ENCODE measurements at places on chromosomes 6 and 20.

- no peak for DNase-seq
Observed at GRCh38 chr20:12893019-12893418, 115.8 kb upstream of the SPTLC3 start.

DNA sequence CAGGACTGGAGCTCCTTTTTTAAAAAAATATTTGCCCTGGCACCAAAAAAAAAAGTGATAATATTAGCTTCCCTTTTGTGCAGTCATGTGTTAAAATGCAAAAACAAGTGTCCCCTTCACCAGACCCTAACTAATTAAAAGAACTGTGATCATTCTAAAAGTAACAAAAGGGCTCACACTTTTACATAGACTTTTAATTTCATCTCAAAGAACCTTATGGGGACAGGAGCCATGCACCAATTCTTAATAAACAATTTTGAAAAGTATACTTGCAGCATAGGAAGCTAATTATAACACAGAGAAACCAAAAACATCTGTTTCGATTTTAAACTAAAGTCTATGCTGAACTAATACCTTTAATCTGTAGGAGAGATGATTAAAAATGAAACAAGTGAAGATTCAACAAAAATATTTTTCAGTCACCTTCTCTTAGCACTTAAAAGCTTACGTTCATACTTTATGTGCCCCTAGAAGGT is 17.3 kb downstream of the STX7 start:
- DNase-seq: no peak

GRCh38 chr6:30000156-30000791 is 57.9 kb downstream of the HLA-A start:
- DNase-seq: no peak

- DNase-seq: no peak
Observed at GRCh38 chr6:47473791-47474346, 3.7 kb upstream of the CD2AP start.

DNA sequence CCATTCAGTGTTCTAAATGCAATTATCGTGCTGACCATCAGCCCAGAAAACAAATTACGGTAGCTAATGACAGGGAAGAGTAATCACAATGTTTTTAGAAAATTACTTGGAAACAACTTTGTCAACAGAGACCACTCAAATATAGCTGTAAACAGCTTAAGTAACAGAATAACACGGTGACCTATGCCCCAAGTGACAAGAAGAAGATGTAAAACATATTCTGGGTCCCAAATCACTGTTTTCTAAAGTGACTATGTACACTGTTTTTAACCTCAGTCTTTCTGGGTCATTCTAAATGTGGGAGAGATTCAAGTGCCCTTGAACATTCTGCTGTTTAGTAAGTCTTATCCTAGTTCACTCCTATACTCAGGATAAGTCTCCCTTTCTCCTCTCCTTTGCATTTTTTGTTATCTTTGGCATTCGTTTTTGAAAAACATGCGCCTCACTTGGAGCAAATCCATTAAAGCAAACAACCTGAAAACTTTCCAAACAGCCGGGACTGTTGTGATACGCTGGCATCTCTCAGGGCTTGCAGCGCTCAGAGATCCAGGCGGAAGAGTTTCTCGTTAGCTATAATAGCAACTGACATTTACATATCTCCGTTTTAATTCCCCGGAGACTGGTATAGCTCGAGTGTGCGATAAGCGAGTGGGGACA is 114.5 kb upstream of the SOX4 start:
- DNase-seq: peak; percentile 6

DNA sequence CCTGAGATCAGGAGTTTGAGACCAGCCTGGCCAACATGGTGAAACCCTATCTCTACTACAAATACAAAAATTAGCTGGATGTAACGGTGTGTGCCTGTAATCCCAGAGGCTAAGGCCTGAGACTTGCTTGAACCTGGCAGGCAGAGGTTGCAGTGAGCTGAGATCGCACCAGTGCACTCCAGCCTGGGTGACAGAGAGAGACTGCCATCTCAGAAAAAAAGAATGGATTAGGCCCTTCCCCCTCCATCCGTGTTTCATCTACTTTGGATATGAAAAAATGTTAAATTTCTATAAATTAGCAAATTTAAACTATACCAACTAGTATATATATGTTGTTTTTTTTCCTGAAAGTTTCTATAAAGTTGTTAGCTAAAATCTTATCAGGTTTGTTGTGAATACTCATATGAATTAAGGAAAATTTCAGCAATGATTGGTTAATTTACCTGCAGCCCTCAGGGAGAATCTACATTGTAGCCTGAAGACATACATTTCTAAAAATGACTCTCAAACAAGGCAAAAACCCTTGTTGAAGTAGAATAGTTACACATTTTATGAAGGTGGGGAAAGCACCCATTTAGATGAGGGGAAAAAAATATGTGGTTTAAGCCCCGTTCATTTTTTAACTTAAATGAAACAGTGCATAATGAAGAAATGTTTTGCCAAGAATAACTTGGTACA is 120.9 kb downstream of the TIAM2 start:
- no peak for DNase-seq

- DNase-seq: no peak
Observed at GRCh38 chr20:39110819-39111136, 148.6 kb downstream of the DHX35 start.

DNA sequence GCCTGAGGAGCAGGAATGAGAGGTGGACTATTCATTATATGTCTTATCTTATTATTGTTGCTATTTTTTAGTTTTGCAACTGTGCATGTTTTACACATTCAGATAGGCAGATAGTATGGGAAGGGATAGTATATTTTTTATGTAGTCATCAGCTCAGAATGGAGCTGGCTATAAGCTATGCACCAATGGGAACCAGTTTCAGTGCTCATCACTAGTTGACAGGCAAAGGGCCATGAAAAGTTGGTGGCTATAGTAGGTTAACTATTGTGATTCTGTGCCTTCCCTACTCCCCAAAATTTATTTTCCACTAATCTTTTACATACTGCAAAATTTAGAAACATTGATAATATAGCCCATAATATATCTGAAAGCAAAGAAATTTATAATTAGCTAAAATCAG is 5.3 kb upstream of the UBD start:
- no peak for DNase-seq

DNA sequence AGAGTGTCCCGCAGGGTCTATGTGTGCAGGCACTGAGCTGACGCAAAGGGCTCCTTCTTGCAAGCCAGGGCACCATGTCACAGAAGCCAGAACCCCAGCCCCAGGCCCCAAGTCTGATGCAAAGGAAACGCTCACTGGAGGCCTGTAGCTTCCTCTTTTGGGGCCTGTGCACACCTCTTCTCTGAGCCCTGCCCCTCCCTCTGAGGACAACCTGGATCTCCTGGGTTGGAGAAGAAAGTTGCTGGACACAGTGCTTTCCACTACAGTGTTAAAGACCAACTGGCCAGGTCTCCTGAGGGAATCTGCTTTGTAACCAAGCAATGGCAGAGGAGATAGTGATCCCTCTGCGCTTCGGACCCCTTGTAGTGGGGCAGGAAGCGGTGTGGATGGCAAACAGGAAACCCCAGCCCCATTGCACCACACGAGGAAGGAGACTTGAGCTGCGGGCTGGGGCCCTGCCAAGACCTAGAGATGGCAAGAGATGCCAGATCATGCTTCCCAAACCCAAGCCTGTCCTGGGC is 90.0 kb downstream of the PRND start:
- DNase-seq: no peak

GRCh38 chr6:144582939-144583613 is 297.9 kb downstream of the UTRN start:
- DNase-seq: no peak

DNA sequence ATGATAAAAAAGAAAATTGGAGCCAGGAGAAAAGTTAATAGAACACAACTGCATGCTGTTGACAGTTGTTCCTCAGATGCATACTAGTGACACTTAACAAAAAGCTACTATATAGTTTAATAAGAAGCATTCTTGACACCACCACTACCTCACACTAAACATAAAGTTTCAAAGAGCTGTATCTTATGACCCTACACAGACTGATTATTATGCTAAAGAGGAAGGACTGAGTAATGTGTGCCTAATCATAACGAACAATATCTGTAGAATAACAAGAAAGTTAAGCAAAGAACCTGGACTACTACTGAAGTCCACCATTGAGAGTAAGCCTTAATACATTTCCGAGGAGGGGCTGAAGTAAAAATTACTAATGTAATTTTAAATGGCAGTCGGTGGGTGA is 99.8 kb downstream of the IRAK1BP1 start:
- DNase-seq: no peak

- no peak for DNase-seq
Observed at GRCh38 chr6:845101-845500, 152.2 kb upstream of the EXOC2 start.
